CD8-positive, alpha-beta T cell (primary cell): ENCODE measurements at places on chromosomes 2 and 18.

GRCh38 chr2:141878016-141878415 is 252.8 kb downstream of the LRP1B start:
- DNase-seq: no peak

DNA sequence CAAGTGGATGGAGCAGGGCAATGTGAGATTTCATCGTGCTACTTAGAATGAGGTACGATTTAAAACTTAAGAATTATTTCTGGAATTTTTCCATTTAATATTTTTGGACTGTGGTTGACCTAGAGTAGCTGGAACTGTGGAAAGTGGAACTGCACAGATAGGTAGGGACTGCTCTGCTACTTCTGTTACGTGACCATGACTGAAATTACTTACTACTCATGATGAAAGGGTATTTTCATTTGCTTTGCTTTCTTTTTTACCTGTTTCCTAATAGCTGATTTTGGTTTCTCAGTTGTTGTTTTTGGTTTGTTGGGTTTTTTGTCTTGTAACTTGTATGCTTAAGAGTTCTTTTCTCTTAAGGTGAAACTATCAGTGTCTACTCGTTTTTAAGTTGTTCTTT is 11.4 kb downstream of the UBE2E3 start:
- no peak for DNase-seq

GRCh38 chr2:5937851-5938565 is 245.8 kb downstream of the SOX11 start:
- DNase-seq: no peak

- no peak for DNase-seq
Observed at GRCh38 chr2:74772046-74772445, 61.9 kb upstream of the HK2 start.

DNA sequence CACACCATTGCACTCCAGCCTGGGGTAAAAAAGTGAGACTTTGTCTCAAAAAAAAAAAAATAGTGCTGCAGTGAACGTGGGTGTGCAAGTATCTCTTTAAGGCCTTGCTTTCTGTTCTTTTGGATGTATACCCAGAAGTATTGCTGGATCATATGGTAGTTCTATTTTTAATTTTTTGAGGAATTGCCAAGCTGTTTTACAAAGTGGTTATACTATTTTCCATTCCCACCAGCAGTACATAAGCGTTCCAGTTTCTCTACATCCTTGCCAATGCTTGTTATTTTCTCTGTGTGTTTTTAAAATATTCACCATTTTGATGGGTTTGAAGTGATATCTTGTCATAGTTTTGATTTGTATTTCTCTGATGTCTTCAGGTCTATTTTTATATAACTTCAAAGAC is 13.1 kb downstream of the ARMC9 start:
- no peak for DNase-seq

DNA sequence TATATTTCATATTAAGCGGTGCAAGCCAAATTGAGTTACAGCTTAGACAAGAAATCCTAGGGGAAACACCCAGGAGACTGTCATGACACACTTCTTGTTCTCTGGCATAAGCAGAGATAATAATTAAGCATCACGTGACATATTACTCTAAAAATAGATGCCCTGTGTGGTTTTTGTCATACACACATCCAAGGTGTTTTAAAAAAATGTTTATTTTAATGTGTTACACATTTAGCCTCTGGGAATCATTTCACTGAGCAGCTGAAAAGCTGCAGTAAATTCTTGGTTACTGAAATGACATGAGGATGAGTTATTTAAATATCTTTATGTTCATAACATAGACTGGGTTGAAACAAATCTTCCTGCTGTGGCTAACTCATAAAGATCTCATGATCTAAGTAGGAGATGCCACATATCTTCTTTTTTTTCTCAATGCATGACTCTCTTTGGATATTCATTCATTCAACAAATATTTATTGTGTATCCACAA is 38.0 kb upstream of the ERMN start:
- no peak for DNase-seq

DNA sequence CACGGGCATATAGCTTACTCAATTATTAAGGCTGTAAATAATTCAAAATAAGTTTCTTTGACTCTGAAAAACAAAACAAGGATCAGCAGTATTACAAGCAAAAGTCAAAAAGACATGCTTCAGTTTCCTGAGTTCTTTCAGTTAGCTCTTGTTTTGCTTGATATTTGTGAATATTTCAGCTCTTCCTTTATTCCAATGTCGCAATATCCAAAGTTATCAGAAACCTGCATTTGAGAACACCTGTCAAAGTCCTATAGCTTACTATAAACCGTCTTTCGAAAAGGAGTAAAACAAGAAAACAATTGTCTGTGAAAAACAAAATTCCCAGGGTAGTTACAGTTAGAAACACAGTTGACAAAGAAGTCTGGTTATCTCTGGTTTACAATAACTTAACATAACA is 14.7 kb downstream of the CYP27A1 start:
- DNase-seq: no peak
